ENCODE measurements at places on chromosomes 13 and 19. TPM values are rescaled to one million over a fixed set of nuclear protein-coding genes. Genes with fewer than 3 reads are reported as not detected.

GRCh38 chr13:89375839-89376238 is 1704.7 kb downstream of the SLITRK5 start:
- no peaks in the 10 kb centered on the region for H3K36me3 ChIP-seq
- no peak overlapping the region for H3K4me3 ChIP-seq
- no peaks in the 10 kb centered on the region for H3K27me3 ChIP-seq
- no peak overlapping the region for H3K27ac ChIP-seq

GRCh38 chr19:2042485-2043250 is 8.4 kb downstream of the MKNK2 start:
- H3K36me3 ChIP-seq: peaks cover 99% of the 10 kb centered on the region
- peak; percentile 89 for DNase-seq
- H3K4me3 ChIP-seq: peak overlapping the region; percentile 17
- peak overlapping the region; percentile 98 for H3K27ac ChIP-seq

GRCh38 chr13:20353973-20354372 is 121.9 kb upstream of the GJB6 start:
- H3K4me3 ChIP-seq: no peak overlapping the region
- no peak overlapping the region for H3K27ac ChIP-seq
- H3K36me3 ChIP-seq: no peaks in the 10 kb centered on the region

DNA sequence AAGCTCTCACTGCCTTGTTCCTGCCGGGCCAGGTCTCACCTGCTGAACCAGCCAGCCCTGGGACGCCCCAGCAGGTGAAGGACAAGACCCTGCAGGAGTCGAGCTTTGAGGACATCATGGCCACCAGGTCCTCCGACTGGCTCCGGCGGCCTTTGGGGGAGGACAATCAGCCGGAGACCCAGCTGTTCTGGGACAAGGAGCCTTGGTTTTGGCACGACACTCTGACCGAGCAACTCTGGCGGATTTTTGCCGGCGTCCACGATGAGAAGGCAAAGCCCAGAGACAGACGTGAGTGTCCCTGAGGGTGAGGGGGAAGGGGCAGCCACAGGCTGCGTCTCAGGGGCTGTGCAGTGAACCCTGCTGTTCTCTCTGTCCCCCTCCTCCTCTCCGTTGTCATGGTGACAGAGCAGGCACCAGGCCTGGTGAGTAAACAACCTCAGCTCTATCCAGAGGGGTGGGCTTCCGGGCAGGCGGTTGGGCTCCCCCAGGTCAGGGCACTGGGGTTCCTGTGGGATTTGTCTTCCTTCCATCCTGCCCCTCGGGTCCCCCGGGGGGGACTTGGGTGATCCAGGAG is 9.7 kb downstream of the TLE6 start:
- DNase-seq: no peak
- no peak overlapping the region for H3K27ac ChIP-seq
- no peak overlapping the region for H3K4me3 ChIP-seq
- H3K36me3 ChIP-seq: no peaks in the 10 kb centered on the region

DNA sequence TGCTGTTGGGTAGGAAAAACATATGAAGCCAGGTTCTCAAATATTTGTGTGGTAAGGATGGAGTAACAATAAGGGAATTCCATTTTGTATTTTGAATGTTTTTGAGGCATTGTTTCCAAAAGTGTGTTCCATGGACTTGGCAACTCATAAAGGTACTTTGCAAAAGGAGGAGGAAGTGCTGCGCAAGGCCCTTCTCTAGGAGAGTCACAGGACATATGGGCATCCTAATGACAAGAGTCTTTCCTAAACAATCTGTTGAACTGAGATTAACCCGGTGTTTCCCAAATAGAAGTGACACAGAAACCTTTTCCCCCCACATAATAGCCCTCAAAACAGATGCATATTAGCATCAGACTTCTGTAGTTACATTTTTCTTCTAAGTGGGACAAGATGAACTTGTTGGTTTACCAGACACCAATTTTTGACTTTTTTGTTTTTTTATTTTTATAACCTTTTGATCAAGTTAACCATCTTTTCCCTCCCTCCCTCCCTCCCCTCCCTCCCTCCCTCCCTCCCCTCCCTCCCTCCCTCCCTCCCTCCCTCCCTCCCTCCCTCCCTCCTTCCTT is 209.3 kb downstream of the PCCA start:
- no peak overlapping the region for H3K27ac ChIP-seq
- no peak for DNase-seq
- H3K36me3 ChIP-seq: no peaks in the 10 kb centered on the region
- no peaks in the 10 kb centered on the region for H3K27me3 ChIP-seq
- no peak overlapping the region for H3K4me3 ChIP-seq

DNA sequence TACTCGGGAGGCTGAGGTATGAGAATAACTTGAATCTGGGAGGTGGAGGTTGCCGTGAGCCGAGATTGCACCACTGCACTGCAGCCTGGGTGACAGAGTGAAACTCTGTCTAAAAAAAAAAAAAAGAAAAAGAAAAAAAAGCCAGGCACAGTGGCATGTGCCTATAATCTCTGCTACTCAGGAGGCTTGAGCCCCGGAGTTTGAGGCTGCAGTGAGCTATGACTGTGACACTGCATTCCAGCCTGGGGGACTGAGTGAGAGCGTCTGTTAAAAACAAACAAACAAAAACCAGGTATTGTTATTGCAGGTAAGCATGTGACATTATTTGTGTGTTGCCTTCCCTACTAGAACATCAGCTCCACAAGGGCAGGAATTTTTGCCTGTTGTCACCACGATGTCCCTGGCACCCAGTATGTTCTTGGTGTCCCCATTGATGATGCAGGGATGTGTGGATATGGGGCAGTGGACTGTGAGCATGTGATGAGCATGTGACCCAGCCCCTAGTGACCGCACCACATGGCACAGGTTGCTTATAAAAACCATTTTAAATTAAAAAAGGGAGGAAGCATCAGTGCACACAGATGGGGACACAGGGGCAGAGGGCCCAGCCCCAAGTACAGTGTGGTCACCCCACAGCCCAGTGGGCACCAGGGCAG is 1.6 kb upstream of the KANK2 start:
- no peak overlapping the region for H3K4me3 ChIP-seq
- DNase-seq: no peak
- H3K27ac ChIP-seq: no peak overlapping the region
- H3K4me1 ChIP-seq: peaks cover 38% of the 10 kb centered on the region
- peaks cover 28% of the 10 kb centered on the region for H3K27me3 ChIP-seq

Gene CLEC17A
- total RNA-seq: 22.5 TPM

GRCh38 chr13:21338639-21339278 is 120.3 kb downstream of the ZDHHC20 start:
- H3K27ac ChIP-seq: no peak overlapping the region
- no peaks in the 10 kb centered on the region for H3K27me3 ChIP-seq
- peaks cover 13% of the 10 kb centered on the region for H3K4me1 ChIP-seq

Gene CCDC70
- not detected for total RNA-seq

GRCh38 chr19:42407816-42408175 is 17.7 kb upstream of the CNFN start:
- H3K4me1 ChIP-seq: peaks cover 31% of the 10 kb centered on the region
- no peak overlapping the region for H3K27ac ChIP-seq
- H3K4me3 ChIP-seq: no peak overlapping the region
- H3K36me3 ChIP-seq: peaks cover 41% of the 10 kb centered on the region
- H3K27me3 ChIP-seq: no peaks in the 10 kb centered on the region
- no peak for DNase-seq

DNA sequence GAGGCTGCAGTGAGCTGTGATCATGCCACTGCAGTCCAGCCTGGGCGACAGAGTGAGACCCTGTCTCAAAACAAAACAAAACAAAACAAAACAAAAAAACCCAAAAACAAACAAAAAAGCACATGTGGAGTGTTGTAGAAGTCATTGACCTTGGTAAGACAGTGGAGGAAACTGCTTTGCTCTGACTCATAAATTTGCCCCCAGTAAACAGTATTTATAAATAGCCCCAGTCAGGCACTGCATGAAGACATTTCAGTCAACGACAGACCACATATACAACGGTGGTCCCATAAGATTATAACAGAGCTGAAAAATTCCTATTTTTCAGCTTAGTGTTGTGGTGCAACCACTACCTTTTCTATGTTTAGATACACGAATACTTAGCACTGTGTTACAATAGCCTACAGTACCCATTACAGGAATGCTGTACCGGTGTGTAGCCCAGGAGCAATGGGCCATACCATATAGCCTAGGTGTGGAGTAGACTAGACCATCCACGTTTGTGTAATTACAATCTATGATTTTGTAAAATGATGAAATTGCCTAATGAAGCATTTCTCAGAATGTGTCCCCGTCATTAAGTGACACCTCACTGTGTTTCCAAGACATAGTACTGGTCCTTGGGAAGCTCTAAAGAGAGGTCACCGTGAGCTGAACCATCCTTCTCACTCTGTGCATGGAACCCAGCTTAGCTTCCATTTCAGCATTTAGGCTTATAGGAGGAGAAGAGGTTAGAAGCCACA is 1.1 kb downstream of the ARL11 start:
- no peak overlapping the region for H3K4me3 ChIP-seq
- H3K27me3 ChIP-seq: no peaks in the 10 kb centered on the region

GRCh38 chr13:79423801-79424642 is 18.0 kb upstream of the RBM26 start:
- DNase-seq: no peak
- no peak overlapping the region for H3K4me3 ChIP-seq
- no peaks in the 10 kb centered on the region for H3K4me1 ChIP-seq
- no peaks in the 10 kb centered on the region for H3K27me3 ChIP-seq
- no peak overlapping the region for H3K27ac ChIP-seq

Gene ZFP36
- total RNA-seq: 160 TPM

Gene FAM83E
- not detected for total RNA-seq

Gene FBXO27
- 1.9 TPM for total RNA-seq

- no peak overlapping the region for H3K27ac ChIP-seq
- DNase-seq: no peak
Observed at GRCh38 chr13:21925720-21926119, 254.8 kb downstream of the FGF9 start.

Gene SMAD9
- total RNA-seq: 1.4 TPM

DNA sequence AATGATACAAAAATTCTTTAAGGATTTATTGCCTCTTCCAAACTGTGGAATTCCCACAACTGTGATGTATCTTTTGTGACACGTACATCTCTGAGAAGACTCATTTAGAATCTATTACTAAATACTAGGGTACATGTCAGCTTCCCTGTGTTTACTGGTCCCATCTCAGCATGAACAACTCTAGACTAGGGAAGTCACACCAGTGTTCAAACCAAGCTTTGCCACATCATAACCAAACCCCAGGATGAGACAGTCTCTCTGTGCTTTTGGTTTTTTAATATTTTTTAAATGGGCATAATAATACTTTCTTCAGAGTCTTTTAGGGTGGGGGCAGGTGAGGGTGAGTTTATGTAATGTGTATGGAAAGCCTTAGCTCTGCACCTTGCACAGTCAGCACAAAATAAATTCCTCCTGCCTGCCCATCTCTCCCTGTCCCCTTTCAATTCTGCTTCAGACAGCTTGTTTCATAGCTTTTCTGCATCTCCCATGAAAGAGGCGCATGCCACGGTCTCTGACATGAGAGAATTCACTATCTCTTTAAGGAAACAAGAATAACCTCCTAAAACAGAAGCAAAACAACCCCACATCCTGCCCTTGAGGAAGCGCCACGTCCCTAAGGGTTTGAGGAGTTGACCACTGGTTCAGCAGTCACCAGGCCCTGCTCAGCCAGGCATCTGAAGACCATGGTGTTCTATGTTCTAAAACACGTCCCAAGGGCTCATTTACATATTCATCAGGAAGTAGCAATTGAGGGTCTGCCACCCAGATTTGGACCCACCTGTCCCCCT is 174.5 kb downstream of the USP12 start:
- peak; percentile 84 for DNase-seq
- H3K4me1 ChIP-seq: peaks cover 21% of the 10 kb centered on the region
- H3K27ac ChIP-seq: no peak overlapping the region
- no peak overlapping the region for H3K4me3 ChIP-seq

All from spleen (tissue), 13 donors.